ENCODE measurements at places on chromosomes 12 and 14. TPM values are rescaled to one million over a fixed set of nuclear protein-coding genes. Genes with fewer than 3 reads are reported as not detected.

GRCh38 chr14:84707830-84708229 lies 822.1 kb upstream of the FLRT2 start:
- no peaks in the 10 kb centered on the region for H3K36me3 ChIP-seq
- no peak for DNase-seq
- no peaks in the 10 kb centered on the region for H3K27me3 ChIP-seq
- no peak overlapping the region for H3K27ac ChIP-seq

- no peaks in the 10 kb centered on the region for H3K36me3 ChIP-seq
- no peaks in the 10 kb centered on the region for H3K4me1 ChIP-seq
- H3K4me3 ChIP-seq, result no peak overlapping the region
- H3K27me3 ChIP-seq, result no peaks in the 10 kb centered on the region
- DNase-seq, result no peak
- peak overlapping the region; percentile 3 for H3K27ac ChIP-seq
Measured at GRCh38 chr12:29970501-29970900, 186.8 kb upstream of the TMTC1 start.

The ALX1 gene
- total RNA-seq, result not detected

DNA sequence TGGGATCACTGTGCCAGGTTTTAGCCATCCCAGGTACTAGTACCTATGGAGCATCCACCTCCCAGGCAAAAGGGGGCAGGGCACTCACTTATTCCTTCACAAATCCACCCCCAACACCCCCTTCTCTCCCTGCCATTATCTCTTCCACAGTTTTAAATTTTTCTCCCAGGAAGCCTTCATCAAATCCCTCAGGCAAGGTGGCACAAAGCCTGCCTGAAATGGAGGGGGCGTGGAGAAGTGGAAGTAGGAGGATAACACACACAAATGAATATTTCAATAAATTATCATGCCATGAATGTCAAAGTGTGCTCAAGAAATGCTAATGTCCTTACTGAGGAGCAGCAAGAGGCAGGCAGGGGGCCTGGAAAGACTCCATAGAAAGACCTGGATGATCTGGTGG lies 4.7 kb upstream of the CHST11 start:
- H3K4me3 ChIP-seq, result no peak overlapping the region
- no peaks in the 10 kb centered on the region for H3K36me3 ChIP-seq
- peaks cover 9% of the 10 kb centered on the region for H3K4me1 ChIP-seq
- DNase-seq, result no peak
- no peaks in the 10 kb centered on the region for H3K27me3 ChIP-seq

GRCh38 chr14:81453166-81453766 lies 53.1 kb upstream of the STON2 start:
- H3K27ac ChIP-seq, result no peak overlapping the region
- DNase-seq, result no peak
- H3K27me3 ChIP-seq, result peaks cover 10% of the 10 kb centered on the region

- H3K27ac ChIP-seq, result no peak overlapping the region
- H3K4me3 ChIP-seq, result no peak overlapping the region
Measured at GRCh38 chr12:123919980-123920360, 52.7 kb downstream of the CCDC92 start.

The RTL1 gene
- total RNA-seq, result not detected

DNA sequence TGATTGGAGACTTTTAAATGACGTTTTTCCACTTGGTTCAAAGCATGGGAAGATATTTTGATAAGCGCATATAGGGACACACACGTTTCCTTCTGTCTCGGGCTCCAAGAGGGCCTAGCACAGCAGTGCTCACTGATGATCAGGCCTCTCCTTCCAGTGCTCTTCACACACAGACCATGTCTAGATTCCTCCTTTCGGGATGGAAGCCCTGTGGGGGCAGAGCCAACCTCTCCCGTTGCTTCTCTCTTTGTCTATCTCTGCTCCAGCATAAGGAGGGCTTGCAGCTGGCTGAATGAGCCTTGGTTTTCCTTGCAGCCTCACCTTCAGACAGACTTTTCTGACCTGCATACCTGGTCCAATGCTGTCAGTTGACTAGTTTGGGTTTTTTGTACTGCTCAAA lies 22.3 kb downstream of the GPRC5D start:
- no peak overlapping the region for H3K4me3 ChIP-seq
- H3K27ac ChIP-seq, result no peak overlapping the region
- no peaks in the 10 kb centered on the region for H3K4me1 ChIP-seq
- no peak for DNase-seq
- H3K27me3 ChIP-seq, result no peaks in the 10 kb centered on the region

The GYS2 gene
- total RNA-seq, result not detected

Measured in heart left ventricle (tissue), 16 donors.